ENCODE measurements at places on chromosomes 11 and 22. TPM values are rescaled to one million over a fixed set of nuclear protein-coding genes. Genes with fewer than 3 reads are reported as not detected.

OR10A2 gene
- total RNA-seq, result not detected

CCDC87 gene
- 0.19 TPM for total RNA-seq

AGBL2 gene
- total RNA-seq, result 8.7 TPM

SAA4 gene
- total RNA-seq, result 0.63 TPM

PYGM gene
- 34.7 TPM for total RNA-seq

PANX2 gene
- 0.32 TPM for total RNA-seq

CDC45 gene
- total RNA-seq, result 0.56 TPM

LRRC75B gene
- total RNA-seq, result 0.54 TPM

CFAP300 gene
- not detected for total RNA-seq

OR51E2 gene
- not detected for total RNA-seq

All from T-cell (primary cell).